ENCODE measurements at places on chromosomes 5 and 9.

DNA sequence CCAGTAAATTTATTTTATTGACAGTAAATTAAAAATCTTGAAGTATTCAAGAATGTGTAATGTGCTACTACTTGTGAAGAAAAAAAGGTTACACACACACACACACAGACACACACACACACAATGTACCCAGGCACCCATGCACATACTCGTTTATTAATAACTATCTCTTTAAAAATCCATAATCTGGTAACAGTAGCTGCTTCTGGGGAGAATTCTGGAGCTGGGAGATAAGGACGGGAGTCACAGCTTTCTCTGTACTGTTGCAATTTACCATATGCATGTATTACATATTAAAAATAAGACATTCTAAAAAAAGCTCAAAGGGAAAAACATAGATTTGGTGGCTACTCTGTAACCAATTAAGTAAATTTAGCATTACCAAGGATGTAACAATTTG, 7.9 kb upstream of the C1QTNF2 start:
- no peak for DNase-seq

DNA sequence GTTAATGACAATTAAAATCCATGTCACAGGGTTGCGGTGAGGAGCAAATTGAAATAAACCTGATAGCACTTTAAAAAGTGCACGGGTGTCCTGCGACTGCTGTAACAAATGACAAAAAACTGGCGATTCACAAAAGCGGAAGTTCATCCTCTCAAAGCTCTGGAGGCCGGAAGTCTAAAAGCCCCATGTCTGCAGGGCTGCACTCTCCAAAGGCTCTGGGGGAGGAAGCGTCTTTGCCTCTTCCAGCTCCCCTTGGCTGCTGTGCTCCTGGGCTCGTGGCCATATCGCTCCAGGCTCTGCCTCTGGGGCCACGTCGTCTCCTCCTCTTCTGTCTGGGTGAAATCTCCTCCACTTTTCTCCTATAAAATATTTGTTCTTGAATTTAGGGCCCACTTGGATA, 273.9 kb upstream of the IRX2 start:
- DNase-seq, result no peak

- no peak for DNase-seq
Measured at GRCh38 chr9:107905308-107906020, 415.9 kb upstream of the KLF4 start.

- no peak for DNase-seq
Measured at GRCh38 chr9:125202846-125203618, 2.7 kb downstream of the RABEPK start.

DNA sequence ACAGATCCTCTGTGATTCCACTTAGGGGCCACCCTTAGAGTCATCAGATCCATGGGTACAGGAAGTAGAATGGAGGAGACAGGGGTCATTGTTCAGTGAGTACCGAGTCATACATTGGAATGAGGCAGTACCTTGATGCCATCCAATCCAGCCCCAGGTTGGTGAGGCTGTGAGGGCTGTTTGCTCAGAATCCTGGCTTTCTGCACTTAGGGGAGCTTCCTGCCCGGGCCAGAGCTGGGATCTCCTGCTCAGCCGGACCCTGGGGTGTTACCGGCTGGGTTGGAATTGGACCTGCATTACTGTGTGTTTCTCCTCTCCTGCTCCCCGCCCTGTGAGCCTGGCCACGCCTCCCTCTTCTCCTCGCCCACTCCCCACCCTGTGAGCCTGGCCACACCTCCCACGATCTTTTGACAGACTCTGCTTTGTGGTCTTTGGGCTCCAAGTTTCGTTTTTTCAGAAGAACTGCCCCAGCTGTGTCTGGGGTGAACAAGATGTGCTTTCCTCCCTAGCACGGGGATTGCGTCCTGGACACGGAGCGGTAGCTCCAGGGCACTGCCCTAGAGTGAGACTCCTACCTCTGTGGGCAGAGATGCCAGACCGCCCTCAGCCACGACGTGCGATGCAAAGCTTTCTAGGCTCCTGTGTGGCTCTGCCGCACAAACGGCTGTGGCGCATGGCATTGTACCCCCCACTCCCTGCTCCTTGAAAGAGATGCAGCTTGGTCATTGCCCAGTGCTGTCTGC, 15.4 kb downstream of the TRAF2 start:
- peak; percentile 75 for DNase-seq

- DNase-seq, result no peak
Measured at GRCh38 chr5:156164306-156164705, 162.7 kb upstream of the SGCD start.

DNA sequence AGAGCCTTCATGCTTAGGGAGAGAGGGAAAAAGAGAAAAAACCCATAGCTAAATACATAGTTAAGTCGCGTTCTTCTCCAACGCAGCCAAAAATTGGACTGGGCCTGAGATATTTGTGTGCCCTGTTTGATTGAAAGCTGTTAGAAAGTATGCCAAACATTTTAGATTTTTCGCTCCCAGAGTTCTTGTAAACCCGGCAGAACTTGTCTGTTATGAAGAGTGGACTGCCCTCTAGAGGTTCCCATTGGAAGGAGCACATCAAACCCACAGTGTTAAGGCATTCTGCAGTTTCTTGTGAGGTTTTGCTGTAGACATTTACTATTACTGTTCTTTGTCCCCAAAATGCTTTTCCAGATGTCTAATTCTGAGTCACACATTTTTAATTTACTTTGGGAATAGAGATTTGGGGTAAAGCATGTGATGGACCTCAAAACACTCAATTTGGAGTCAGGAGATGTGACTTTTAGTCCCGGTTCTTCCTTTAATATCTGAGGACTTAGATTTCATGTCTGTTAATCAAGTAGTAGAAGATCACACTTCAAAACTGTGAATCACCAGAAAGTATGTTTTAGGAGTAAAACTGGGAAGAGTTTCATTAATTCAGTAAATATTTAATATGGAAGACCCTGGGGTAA, 96.6 kb downstream of the PCSK1 start:
- peak; percentile 57 for DNase-seq

GRCh38 chr5:178778919-178779318, 48.5 kb upstream of the ZNF354A start:
- no peak for DNase-seq

DNA sequence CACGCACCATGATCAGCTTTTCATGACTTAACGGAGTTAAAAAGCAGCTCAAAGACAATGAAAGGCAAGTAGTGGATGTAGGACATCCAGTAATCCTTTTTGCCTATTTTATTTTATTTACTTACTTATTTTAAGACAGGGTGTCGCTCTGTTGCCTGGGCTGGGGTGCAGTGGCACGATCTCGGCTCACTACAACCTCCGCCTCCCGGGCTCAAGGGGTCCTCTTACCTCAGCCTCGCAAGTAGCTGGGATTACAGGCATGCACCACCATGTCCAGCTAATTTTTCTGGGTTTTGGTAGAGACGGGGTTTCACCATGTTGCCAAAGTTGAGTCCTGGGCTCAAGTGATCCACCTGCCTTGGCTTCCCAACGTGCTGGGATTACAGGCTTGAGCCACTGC, 148.9 kb downstream of the DAB2IP start:
- no peak for DNase-seq

DNA sequence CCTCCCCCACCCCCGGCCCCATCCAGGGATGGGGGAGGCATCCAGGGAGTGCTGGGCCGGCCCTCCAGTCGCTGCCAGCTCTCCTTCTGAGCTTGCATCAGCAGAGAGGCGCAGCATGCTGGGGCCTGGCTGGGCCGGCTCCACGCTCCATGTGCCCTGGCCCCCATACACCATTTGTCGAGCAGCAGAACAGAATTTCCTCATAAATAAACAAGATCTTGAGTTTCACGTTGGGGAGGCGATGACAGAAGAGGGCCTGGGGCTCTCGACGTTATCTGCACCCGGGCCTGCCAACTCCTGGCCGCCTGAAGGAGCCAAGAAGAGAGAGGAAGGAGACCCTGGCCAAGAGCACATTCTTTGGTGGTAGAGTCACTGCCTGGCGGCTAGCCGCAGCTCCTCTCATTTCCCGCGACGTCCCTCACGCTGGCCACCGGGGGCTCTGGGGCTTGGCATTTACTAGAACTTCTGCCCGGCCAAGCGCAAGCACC, 177.0 kb downstream of the FGF18 start:
- no peak for DNase-seq

- no peak for DNase-seq
Measured at GRCh38 chr9:10251490-10251889, 361.3 kb downstream of the PTPRD start.

DNA sequence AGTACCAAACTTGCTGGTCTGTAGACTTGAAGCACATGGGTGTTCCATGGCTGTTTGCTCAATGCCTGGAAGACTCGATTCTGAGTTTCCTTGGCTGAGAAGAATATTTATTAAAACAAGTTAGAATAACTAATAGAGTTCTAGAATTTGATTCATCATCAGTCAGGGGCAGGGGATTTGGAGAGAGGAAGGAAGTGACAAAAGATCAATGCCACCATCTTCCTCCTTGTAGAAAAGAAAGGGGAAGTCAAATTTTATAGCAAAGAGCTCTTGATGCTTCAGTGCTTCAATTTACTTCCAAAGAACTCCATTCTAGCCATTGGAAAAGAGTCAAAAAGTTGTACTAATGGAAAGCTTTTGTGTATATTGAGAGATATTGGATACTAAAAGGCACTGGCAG, 236.3 kb downstream of the MCTP1 start:
- DNase-seq, result no peak

DNA sequence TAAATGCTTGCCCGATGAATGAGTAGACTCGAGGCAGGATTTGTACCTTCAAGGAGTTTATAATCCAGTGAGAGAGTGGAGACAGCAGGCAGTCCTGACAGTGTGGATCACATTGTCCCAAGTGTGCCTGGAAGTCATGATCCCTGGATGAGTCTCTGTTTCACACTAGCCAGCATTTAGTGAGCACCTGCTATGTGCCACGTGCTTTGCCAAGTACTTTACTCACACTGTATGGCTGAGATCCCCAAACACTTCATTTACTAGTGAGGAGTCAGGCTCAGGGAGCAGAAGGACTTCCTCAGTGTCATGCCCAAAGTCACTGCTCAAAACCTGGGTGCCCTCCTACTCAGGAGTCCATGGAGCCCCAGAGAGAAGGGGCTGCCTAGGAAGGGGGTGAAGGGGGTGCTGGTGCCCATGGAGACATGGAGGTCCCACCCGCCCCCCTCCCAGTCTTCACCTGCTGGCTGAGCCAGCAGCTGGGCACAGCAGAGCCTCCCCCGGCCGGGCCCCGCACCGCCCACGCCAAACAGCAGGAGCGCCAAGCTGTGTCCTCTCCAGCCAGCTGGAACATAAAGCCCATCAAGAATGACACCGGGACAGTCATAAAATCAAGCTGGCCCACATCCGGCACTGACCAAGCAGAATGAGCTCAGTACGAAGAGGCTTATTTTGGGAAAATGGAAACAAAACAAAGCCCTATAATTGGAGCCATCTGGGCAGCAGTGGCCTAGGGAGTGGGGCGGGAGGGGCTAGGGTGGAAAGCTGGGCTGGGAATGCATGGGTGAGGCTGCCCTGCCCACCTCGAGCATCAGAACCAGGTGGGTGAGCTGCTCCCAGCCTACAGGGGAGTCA, 10.6 kb downstream of the LAMC3 start:
- DNase-seq, result no peak

DNA sequence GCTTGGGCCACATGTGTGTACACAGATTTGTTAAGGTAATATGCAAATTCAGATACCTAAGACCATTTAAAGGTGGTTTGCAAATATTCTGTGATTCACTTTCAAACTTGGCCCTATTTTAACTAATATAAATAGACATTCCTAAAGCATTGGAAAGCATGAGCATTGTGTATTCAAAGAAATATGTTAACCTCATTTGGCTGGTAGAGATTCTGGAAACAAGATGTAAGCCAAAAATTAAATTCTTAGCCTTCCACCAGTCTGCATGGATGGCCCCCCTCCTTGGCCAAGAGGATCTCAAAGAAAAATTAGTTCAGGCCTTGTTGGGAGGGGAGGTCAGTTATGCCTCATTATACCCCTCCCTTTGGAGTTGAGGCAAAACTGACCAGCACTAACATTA, 38.7 kb upstream of the C6 start:
- DNase-seq, result no peak

GRCh38 chr9:69949396-69949795, 94.3 kb upstream of the MAMDC2 start:
- no peak for DNase-seq

DNA sequence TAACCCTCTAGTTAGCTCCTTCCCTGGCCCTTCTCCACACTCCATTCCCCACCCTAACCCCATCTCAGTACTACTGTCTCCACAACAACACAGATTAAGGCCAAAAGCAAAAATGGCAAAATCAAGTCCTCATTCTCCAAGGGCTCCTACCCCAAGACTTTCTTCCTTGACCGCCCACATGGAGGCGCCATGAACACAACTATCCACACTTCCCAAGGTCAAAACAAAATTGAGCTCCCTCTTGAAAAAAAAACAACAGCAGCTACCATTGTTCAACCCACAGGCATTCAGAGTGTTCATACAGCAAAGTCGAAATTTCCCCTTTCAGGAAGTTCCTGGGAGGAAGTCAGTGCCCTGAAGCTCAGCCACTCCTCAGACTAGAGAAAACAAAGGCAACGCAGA, 54.4 kb downstream of the GNAQ start:
- peak; percentile 26 for DNase-seq

- no peak for DNase-seq
Measured at GRCh38 chr9:80615964-80616363, 1044.2 kb downstream of the TLE4 start.

GRCh38 chr5:176995896-176996767, 10.4 kb downstream of the UIMC1 start:
- no peak for DNase-seq

DNA sequence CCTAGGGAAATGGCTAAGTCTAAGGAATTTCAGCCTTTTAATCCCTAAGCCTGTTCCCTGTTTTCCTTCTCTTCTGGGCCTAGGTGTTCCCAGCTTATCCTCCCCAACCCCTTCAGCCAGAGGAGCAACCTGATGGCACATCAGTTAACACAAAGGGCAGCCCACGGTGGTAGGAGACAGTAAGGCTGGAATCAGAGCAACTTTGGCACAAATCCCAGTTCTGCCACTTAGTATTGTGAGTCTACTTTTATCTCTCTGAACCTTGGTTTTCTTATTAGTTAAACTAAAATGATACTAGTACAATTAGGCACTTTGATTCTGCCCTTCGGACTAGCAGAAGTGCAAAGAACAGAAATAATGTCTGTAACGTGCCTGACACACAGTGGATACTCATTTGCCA, 246.8 kb downstream of the SAXO1 start:
- DNase-seq, result no peak

DNA sequence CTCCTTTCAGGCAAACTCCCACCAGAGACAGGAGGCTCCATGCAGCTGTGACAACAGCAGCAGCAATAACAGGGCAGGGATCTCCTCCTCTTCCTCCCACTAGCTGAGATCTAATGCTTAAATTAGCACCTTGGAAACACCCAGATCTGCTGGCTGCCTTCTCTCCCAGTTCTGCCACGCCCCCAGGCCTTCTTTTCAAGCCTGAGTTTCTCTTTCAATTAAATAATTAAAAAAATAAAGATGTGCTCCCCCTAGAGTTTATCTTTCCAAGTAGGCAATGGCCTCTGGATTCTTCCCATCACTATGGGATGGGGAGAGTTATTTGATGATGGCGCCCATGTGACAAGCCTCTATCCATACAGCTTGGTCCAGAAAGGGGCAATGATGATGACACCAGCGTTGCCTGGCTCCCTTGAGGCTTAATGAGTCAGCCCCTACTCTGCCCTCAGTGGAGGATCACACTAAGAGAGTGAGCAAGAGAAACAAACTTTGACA, 3.8 kb downstream of the FAM219A start:
- no peak for DNase-seq

All from activated naive CD4-positive, alpha-beta T cell treated with anti-CD3 and anti-CD28 coated beads, Interleukin-2, amount 50 U/mL, for 16 hours (primary cell).